ENCODE measurements at places on chromosomes 5 and 9.
A peak's percentile ranks its signal among the peaks of the same experiment; 100 is the strongest.

GRCh38 chr5:148830211-148830610, 3.8 kb downstream of the ADRB2 start:
- no peak overlapping the region for H3K4me3 ChIP-seq
- peaks cover 59% of the 10 kb centered on the region for H3K27me3 ChIP-seq
- no peaks in the 10 kb centered on the region for H3K36me3 ChIP-seq
- no peak overlapping the region for H3K27ac ChIP-seq
- peaks cover 4% of the 10 kb centered on the region for H3K4me1 ChIP-seq
- no peak for DNase-seq

DNA sequence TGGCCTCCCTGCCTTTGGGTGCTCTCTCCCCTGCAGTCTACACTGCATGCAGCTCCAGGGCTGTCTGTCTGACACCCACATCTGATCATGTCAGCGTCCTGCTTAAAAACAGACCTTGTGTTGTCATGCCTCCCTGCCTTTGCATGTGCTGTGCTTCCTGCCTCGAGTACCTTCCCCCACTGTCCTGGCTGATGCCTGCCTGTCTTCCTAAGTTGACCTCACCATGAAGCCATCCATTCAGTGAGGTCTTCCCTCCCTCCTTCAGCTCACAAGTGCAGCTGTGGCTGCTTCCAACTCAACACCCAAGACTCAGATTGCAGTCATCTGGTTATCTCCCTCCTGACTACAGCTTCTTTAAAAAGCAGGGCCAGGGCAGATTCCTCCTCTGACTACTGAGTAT, 5.5 kb downstream of the ANGPTL2 start:
- H3K27ac ChIP-seq: no peak overlapping the region
- no peak overlapping the region for H3K4me3 ChIP-seq
- DNase-seq: no peak

DNA sequence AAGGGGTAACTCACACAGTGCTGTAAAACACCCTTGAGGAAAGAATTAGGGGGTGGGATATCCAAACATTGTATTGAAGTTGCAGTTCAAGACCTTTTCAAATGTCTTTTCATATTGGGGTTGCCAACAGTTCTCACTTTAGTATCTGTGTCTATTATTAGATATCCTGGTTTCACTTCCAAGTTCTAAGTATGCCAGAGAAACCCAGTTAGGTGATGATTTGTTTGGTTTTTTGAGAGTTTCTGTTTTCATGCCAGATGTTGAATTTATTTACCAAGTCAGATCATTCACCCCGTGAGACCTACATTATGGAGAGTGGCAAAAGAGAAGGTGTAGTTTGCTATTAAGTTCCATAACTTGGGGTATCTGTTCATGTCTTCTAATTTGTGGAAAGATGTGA, 64.5 kb downstream of the C9orf152 start:
- no peaks in the 10 kb centered on the region for H3K36me3 ChIP-seq
- no peaks in the 10 kb centered on the region for H3K27me3 ChIP-seq
- H3K27ac ChIP-seq: no peak overlapping the region
- DNase-seq: no peak
- no peak overlapping the region for H3K4me3 ChIP-seq
- no peaks in the 10 kb centered on the region for H3K4me1 ChIP-seq

DNA sequence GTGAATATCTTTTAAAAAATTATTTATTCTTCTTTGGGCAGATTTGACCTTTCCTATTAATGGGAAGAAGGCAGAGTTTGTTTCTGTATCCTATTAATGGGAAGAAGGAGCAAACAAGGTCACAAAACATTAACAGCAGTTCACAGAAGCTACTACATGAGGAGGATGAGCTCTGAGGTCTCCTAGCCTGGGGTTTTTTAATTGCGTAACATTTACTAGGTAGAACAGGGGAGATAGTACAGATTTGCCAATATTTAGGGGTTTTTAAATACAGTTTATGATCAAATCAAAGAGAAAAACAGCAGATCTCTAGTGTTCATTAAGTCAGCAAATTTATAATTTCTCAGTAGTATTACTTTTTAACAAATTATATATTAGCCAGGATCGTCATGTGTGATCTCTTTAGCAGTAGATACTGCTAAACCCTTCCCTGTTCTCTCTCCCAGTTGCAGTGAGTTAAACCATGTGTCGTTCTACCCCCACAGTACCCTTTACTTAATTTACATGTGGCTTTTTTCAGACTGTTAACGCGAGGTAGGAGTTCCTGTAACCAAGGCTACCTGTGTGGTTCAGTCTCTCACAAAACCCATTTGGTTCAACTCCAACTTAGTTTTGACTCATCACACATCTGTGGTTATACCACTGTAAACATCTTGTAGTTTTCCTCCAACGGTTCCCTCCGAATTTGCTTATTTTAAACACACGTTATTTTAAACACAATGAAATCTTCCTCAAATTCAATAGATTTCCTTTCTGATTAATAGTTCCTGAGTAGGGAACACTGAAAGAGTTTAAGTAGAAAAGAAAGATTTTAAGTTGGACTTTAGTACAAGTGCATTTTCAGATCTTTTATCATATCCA, 13.3 kb downstream of the SLC25A46 start:
- peaks cover 6% of the 10 kb centered on the region for H3K36me3 ChIP-seq
- no peaks in the 10 kb centered on the region for H3K27me3 ChIP-seq
- no peak overlapping the region for H3K27ac ChIP-seq
- DNase-seq: no peak
- no peak overlapping the region for H3K4me3 ChIP-seq
- no peaks in the 10 kb centered on the region for H3K4me1 ChIP-seq

- H3K27me3 ChIP-seq: no peaks in the 10 kb centered on the region
- no peak overlapping the region for H3K27ac ChIP-seq
- H3K4me1 ChIP-seq: peaks cover 26% of the 10 kb centered on the region
- no peaks in the 10 kb centered on the region for H3K36me3 ChIP-seq
Measured at GRCh38 chr9:71685394-71685793, 82.9 kb downstream of the CEMIP2 start.

- H3K4me3 ChIP-seq: no peak overlapping the region
- H3K27ac ChIP-seq: no peak overlapping the region
Measured at GRCh38 chr5:102715082-102715807, 39.9 kb upstream of the PAM start.

DNA sequence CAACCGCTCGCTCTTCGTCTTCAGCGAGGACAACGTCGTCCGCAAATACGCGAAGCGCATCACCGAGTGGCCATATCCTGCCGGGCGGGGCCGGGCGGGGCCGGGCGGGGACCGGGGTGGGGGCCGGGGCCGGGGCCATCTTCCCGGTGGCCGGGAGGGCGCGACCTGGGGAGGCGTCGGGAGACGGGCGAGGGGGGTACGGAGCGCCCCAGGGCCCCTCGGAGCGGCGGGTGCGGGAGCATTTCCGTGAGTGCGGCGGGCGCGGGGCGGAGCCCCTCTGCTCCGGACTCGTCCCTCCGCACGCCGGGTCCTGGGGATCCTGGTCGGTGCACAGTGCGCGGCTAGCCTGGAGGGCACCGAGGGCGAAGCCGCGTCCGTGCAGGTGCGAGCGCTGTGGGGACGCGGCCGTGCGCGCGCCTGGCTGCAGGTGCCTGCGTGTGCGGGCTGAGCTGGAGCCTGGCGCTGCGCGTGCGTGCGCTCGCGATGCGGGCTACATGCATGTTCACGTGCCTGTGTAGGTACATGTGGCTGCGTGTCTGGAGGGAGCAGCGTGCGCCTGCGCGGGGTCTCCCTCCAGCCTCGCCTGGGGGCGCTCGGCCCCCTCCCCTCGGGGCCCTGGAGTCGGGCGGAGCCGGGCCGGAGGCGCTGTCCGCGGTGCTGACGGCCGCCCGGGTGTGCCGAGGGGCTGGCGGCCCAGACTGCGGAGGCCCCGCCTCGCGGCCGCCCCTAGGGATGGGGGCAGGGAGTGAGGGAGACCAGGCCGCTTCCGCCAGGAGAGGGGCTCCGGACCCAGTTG, 762 bp downstream of the CACNA1B start:
- H3K27ac ChIP-seq: no peak overlapping the region
- H3K4me3 ChIP-seq: peak overlapping the region; percentile 24
- H3K27me3 ChIP-seq: peaks cover 11% of the 10 kb centered on the region
- peak; percentile 71 for DNase-seq
- no peaks in the 10 kb centered on the region for H3K36me3 ChIP-seq

DNA sequence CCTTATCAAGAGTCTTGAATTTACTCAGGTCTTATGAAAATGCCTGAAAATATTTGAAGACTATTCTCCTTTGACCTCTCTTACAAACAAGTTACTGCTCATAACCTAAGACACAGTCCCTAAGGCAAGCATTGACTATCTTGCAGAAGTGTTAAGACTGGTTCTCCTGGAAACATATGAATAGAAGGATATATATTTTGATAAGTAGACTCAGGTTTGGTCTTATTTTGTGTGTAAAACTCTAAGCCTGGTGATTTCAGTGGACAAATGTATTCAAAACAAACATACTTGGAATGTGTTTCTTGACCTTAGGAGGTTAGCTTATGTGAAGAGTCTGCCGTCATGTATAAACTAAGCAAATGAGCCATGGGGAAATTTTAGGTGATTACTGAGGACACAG, 7.5 kb upstream of the UBQLN1 start:
- no peaks in the 10 kb centered on the region for H3K36me3 ChIP-seq
- no peaks in the 10 kb centered on the region for H3K4me1 ChIP-seq
- no peak for DNase-seq
- H3K27ac ChIP-seq: no peak overlapping the region

DNA sequence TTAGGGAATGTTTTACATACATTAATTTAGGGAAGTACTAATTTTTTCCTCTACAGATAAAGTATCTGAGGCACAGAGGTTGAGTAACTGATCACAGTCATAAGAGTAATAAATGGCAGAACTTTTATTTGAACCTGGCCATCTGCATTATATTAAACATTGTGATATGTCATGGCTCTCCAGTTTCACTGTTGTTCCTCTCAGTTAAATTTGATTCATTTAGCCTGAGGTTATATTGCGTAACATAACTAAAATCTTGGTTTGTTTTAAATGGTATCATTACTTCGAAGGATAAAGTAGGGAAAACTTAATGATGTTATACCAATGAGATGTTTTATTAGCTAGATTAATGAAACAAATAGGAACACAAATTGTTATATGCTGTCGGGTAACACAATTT, 284.4 kb downstream of the KDM4C start:
- no peaks in the 10 kb centered on the region for H3K27me3 ChIP-seq
- H3K27ac ChIP-seq: no peak overlapping the region
- H3K36me3 ChIP-seq: no peaks in the 10 kb centered on the region

DNA sequence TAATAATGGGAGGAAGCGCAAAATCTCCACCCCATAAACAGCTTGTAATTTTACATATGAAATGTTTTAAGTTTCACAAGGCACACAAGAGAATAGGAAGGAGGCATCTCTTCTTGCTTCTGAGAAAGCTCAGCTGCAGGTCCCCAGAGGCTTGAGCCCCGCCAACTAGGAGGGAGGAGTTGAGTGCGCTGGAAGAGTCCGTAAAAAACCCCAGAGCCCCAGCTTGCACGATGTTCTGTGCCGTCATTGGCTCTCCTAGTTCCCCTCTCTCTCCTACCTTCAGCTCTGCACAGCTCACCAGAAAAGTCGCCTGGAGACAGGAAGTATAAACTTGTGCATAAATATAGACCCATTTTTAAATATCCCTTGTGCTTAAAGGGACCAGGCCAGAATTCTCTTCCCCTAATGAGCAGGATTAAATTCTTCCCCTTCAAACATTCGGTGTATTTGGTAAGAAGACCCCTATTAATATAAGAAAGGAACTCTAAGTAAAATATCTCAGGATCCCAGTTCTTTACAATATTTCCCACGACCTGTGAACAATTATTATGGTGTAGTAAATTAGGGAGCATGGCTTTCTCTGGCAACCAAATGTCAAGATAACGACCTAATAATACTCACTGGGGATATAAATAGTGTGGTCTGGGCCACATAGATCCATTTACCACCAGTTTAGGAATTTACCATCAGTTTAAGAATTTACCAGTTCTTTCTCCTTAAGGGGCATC, 13.7 kb downstream of the GLRX start:
- peak; percentile 96 for DNase-seq
- peak overlapping the region; percentile 51 for H3K27ac ChIP-seq
- no peaks in the 10 kb centered on the region for H3K36me3 ChIP-seq
- peaks cover 39% of the 10 kb centered on the region for H3K4me1 ChIP-seq
- H3K27me3 ChIP-seq: no peaks in the 10 kb centered on the region
